Activated naive CD4-positive, alpha-beta T cell treated with anti-CD3 and anti-CD28 coated beads, Interleukin-2, amount 50 U/mL, for 72 hours (primary cell): ENCODE measurements at places on chromosomes 16 and 17.

GRCh38 chr16:14560523-14560922 lies 69.5 kb downstream of the PARN start:
- no peak for DNase-seq

- DNase-seq, result no peak
Measured at GRCh38 chr16:25912321-25912720, 220.6 kb downstream of the HS3ST4 start.

DNA sequence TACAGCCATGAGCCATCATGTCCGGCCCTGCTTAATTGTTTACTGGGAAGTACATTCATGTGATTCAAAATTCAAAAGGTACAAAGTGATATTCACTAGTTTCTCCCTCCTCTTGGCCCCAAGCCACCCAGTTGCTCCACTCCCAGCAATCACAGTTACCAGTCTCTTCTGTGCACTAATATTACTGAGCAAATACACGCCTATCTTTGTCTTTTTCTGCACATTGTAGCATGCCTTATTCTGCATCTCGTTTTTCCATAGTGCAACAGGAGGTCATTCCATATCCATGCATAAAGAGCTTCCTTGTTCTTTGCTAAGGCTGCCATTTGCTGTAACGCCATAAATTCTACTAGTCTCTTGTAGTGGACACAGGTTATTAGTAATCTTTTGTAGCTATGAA lies 2.2 kb upstream of the ALOX15 start:
- DNase-seq, result no peak

GRCh38 chr17:62101515-62101914 lies 36.4 kb upstream of the MED13 start:
- DNase-seq, result no peak

DNA sequence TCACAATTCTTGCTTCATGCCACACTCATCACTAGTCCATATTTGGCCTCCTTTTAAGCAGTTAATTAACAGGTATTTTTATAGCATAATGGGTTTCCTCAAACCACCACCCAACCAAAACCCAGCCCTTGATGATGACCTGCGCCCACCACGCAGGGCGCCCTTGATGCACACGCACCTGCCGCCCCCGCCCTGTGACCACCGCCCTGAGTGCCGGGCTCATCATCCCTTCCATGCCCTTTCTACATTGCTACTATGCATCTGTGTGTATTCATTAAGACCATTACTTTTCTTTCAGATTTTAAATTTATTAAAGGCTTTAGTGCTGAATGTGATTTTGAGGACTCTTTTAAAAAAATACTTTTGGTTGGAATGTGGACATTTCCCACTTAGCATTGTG lies 204.8 kb upstream of the CHMP6 start:
- DNase-seq, result no peak

DNA sequence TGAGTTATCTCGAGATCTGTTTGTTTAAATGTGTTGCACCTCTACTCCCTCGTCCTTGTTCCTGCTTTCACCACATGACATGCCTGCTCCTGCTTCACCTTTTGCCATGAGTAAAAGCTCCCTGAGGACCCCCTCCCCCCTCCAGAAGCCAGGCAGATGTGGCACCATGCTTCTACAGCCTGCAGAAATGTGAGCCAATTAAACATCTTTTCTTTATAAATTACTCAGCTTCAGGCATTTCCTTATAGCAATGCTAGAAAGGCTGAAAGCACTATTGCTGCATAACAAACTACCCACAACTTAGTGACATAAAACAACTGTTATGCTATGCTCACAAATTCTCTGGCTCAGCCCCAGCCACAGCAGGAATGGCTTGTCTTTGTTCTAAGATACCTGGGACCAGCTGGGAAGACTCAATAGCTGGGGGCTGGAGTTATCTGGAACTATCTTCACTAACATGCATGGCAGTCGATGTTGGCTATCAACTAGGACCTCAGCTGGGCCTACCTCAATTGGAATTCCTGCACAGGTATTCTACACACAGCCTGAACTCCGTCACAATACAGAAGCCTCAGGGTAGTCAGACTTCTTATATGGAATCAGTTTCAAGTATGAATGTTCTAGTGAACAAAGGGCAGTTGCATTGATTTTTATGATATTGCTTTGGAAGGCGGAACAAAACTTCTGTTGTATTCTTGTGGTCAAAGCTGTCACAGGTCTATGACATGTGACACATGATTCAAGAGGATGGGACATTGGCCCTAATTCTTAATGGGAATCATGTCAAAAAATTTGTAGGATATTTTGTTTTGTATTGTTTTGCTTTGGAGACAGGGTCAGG lies 186.0 kb upstream of the PIRT start:
- DNase-seq, result no peak

DNA sequence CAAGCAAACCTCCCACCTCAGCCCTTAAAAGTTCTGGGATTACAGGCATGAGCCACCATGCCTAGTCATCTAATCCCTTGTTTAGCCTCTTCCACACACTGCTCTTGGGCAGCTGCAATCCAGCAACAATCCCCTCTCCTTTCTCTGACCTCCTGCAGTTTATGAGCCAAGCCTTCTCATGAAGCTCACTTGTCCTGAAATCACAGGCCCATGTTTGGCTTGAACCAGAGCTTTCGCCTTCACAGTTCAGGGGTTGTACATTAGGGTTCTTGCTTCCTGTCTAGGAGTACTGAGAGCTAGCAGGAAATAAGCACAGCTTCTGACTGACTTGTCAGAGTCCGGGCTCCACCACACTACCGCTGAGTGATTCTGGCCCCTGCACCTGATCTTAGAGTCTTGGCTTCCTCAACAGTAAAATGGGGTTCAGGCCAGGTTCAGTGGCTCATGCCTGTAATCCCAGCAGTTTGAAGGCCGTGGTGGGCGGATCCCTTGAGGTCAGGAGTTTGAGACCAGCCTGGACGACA lies 16.3 kb downstream of the ERAL1 start:
- DNase-seq, result peak; percentile 46

- no peak for DNase-seq
Measured at GRCh38 chr17:49506282-49506681, 11.2 kb downstream of the NGFR start.
